ENCODE measurements at places on chromosomes 2 and 18.

GRCh38 chr2:196229013-196229412 lies 57.6 kb upstream of the STK17B start:
- no peak for DNase-seq

DNA sequence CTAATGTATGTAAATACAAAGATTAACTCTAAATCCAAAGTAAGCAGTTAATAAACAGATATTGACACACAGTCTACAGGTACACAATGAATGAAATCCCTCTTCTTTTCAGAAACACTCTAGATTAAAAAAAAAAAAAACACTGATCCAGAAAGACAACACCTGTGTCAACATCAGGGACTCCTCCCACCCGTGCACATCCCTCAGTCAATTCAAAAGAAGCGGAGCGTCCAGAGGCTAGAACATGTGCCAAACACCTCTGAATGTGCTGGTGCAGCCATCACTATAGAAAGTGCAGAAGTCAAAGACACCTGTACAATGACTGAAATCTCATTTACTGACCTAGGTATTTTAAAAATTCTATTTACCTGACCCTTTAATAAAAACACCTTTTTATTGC lies 622.6 kb upstream of the ID2 start:
- no peak for DNase-seq

GRCh38 chr2:236904389-236905263 lies 181.1 kb upstream of the COPS8 start:
- DNase-seq: no peak

GRCh38 chr2:128452024-128452411 lies 133.3 kb upstream of the HS6ST1 start:
- DNase-seq: no peak

DNA sequence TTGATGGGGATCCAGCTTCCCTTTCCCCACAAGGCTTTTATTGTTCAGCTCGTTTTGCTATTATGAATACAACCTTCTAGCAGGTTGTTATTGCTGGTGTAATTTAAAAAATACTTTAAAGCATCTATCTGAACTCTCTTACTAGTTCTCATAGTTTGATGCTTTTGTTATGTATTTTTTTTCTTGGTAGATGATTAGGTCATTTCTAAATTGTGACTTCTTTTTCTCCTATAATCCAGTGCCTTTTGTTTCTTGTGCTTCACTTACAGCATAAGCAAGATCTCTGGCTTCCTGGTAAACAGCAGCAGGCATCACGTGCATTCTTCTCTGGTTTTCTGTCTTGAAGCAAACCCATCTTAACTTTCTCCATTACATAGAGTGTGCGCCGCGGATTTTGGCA lies 96.1 kb downstream of the FAM168B start:
- no peak for DNase-seq
